ENCODE measurements at places on chromosomes 2 and 18.
A peak's percentile ranks its signal among the peaks of the same experiment; 100 is the strongest.

DNA sequence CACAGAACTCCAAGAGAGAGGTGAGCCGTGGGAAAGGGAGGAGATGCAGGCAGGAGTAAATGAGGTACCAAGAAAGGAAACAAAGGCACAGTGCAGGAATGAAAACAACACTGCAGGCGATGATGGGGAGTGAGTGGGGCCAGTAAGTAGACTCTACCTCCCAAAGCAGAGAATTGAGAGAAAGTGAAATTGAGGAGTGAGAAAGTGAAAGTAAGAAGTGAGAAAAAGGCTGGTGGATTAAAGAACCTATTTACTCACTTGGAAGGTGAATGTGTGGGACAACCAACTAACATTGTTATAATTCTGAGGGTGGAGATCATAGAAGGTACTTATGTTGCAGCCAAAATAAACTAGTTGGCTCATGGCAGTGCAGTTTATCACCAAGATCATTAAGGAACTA lies 193.1 kb upstream of the TMEM200C start:
- no peak for DNase-seq

DNA sequence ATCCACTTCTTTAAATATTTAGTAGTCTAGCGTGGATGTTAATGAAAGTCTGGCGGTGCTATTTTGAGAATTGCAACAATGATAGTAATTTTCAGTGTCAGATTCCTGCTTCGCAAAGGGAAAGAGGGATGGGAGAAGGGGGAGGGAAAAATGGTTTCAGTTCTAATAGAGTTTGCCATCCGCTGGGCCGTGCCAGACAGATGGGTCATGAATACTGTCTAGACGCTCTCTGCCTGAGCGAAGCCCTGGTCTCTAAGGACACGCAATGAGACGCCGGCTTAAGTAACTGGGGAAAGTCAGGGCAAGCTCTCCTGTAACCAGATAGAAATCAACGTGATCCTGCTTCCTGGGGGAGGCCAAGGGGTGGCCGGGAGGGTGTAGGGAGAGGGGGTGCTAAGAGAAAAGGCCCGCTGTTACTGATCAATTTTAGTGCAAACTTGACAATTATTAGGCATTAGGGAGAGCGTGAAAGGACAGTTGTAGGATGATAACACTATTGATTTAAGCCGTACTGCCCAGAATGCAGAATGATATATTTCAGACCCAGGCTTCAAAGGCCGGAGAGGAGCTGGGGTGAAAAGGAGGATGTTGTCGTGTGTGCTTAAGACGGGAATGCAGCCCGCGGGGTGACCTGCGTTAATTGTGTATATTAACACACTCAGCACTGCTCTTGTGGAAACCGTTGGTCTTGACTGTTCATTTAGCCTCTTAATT lies 229.2 kb downstream of the LDLRAD4 start:
- DNase-seq: peak; percentile 57

DNA sequence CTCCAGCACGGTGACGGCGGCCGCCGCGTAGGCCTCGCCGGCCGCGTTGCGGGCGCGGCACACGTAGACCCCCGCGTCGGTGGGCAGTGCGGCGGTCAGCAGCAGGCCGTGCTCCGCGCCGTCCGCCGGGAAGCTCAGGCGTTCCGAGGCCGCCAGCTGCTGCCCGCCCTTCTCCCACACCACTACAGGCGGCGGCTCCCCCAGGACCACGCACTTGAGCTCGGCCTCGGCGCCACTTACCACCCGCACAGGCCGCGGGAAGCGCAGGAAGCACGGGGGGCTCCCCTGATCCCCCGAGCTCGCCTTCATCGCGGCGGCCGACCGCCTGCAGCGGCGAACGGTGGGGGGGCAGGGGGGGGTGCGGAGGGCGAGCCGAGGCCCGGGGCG lies 422 bp downstream of the OBSL1 start:
- DNase-seq: no peak

GRCh38 chr2:96683972-96684820 lies 41.6 kb downstream of the FER1L5 start:
- DNase-seq: no peak

GRCh38 chr18:32139835-32140283 lies 48.2 kb downstream of the RNF138 start:
- DNase-seq: peak; percentile 67

DNA sequence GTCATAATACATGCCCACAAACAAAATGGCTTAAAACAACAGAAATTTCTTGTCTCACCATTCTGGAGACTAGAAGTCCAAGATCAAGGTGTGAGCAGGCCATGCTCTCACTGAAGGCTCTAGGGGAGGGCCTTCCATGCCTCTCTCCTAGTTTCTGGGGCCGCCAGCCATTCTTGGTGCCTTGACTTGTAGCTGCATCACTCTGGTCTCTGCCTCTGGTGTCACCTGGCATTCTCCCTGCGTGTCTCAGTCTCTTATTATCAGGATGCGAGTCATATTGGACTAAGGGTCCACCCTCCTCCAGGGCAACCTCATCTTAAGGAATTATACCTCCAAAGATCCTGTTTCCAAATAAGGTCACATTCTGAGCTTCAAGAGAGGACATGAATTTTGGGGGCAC lies 76.1 kb downstream of the KCNF1 start:
- no peak for DNase-seq

DNA sequence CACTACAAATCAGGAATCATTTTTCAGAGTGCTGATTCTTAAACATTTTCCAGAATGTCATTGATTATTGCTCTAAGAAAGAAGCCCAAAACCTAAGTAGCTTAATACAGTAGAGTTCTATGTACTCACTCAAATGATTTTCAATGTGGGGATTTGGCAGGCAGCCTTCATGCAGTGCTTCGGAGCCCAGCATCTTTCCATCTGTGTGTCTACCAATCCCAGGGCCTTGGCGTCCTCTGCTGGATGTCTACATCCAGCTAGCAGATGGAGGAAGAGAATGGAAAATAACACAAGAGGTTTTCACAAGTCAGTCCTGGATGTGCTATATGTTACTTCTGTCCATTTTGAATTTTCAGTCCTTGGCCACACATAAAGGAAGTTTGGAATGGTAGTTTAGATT lies 151.8 kb downstream of the RDH14 start:
- no peak for DNase-seq

DNA sequence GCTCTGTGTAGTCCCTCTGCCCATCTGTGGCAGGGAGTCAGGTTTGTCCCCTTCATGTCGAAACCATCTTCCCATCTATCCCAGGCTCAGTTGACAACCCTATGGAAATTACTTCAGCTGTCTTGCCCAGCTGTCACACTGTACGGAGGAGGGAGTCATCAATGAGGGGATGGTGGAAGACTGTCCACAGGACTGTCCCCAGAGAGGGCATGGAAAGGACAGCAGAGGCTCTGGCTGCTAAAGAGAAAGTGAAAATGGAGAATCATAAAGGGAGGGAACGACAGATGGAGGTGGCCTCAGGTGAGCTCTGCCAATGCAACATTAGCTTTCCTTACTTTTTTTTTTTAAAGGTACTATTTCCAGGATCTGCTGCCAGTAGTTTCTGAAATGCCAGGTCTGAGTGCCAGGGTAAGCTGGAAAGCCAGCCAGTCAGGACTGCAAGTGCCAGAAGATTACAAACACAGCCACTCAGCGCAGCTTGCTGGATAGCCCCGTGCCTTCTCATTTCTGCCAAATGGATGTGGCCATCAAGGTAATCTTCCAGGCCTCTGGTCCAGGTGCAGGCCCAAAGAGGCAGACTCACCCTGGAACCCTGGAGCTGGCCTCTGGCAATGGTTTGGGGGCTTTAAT lies 192.8 kb downstream of the AGPS start:
- DNase-seq: no peak

Measured in NCI-H1092 (cell line).